ENCODE measurements at places on chromosomes 3 and 15.

DNA sequence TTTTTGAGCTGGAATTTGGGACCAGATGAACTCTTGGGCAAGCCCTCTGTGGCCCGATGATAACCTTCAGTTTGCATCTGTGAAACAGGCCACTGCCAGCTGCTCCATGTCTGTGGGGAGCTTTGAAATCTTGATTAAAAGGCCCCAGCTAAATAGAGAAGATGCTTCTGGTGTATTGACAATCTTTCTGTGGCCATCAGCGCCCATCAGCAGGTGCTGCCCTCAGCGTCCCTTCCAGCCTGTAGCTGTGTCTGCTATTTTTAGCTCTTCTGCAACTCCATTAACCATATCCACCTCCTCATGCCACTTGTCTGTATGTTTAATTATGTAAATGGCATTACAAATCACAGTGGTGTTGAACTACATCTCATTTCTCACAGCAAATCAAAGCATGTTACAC is 54.0 kb downstream of the CHCHD6 start:
- DNase-seq = no peak

GRCh38 chr15:86570738-86571137 is 491.1 kb downstream of the AGBL1 start:
- no peak for DNase-seq

GRCh38 chr3:178712247-178712646 is 176.0 kb downstream of the KCNMB2 start:
- DNase-seq = no peak

DNA sequence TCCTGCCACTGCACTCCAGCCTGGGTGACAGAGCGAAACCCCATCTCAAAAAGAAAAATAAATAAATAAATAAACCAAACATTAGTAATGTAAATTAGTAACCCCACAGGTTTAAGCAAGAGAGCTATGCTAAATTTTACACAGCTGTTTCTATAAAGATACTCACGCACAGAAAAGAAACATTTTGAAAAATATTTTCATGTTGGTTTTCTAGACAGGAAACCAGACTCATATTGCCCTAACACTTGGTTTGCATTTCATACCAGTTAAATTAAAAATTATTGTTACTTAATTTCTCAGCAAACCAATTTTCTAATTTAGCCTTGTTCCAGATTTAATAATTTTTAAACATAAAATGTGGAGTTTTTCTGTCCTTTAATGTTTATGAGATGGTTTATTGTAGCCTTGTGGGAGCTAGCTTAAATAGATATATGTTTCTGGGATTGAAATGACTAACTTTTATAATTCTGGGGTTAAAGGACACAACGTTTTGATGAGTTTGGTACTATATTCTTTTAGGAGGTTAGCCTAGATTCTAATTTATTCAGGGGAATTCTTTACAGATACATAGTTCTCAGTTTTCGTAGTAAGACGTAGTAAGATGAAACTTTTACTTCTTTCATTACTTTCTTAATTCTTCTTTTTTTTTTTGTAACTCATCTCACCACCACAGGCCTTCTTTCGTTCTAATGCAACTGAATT is 42.6 kb upstream of the SLC4A7 start:
- DNase-seq = no peak

DNA sequence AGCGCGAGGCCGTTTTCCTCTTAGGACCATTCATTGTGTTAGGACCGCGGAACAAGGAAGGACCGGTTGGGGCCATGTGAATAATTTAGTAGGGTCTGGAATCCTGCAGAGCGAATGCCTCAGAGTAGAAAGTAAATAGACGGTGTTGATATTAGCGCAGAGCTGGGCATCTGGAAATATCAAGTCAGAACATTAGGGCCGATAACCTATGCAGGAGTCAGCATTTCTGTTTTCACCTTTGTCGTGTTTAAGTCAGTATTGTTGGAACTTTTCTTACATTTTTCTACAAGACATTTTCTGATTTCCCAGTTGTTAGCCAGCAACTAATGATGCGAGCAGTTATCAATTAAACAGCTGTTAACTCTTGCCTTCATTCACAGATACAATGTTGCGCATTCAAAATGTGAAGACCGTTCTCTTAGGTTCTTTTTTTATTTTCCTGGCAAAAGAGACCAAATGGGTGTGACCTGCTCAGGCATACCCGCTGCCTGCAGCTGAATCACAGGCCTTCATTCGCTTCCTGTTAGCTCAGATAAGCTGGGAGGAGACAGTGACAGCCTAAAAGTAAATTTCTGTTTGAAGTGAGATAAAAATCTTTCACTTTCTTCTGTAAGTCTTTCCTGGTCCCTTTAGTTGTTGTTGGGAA is 966 bp upstream of the PKM start:
- peak; percentile 82 for DNase-seq

GRCh38 chr3:56612146-56612545 is 55.2 kb downstream of the CCDC66 start:
- DNase-seq = no peak

DNA sequence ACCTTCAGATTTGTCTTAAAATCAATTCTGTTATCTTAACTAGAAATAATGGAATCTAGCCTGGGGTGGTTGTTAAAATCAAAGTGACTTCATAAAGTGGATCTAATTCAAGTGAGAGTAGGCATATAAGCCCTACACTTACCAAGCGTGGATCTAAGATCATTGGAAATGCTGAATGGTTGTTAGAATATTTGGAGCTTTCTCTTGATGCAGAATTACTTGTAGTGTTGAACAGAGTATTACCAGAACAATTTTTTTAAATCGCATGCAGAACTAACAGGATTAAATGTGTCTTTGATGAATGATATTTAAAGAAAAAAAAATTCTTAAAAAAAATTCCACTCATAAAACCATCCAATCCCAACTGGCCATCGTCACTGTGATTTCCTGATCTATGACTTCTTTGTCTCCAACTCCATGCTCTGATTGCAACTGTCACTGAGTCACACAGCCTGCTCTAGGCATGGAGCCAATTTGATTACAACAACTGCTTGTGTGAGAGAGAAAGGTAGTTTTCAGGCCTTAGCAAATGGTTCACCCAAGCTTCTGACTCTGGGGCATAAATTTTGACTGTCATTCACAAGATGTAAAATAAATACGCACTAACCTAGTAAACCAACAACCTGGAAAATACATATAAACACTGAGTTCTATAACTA is 25.9 kb upstream of the SPRED1 start:
- peak; percentile 81 for DNase-seq

GRCh38 chr3:6989608-6990291 is 128.8 kb downstream of the GRM7 start:
- no peak for DNase-seq

GRCh38 chr3:153159771-153160397 is 2.1 kb upstream of the RAP2B start:
- DNase-seq = no peak

DNA sequence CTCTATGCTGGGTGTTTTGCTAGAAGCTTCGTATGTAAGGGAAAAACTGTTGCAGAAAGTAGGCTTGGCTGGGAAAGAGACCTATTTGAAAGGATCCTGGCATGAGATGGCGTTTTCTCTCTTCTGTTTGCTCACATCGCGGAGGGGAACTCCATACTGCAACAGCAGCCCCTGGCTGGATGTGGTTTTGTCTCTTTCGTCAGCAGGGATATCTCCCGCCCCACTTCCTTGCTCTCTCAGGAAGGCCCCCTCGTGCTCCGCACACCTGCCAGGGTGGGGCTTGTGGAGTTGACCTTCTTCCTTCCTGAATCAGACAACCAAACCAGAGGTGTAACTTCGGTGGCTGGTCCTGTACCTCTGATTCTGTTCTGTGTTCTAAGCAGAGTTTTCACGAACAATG is 26.4 kb upstream of the MYZAP start:
- no peak for DNase-seq

- DNase-seq = no peak
Measured at GRCh38 chr15:76793162-76793561, 112.0 kb downstream of the SCAPER start.

- DNase-seq = no peak
Measured at GRCh38 chr3:26422415-26422814, 200.2 kb upstream of the LRRC3B start.

GRCh38 chr15:100187677-100188076 is 154.1 kb downstream of the ADAMTS17 start:
- no peak for DNase-seq

GRCh38 chr3:9820946-9821345 is 10.9 kb downstream of the TTLL3 start:
- peak; percentile 21 for DNase-seq

- no peak for DNase-seq
Measured at GRCh38 chr3:191420771-191421170, 40.2 kb upstream of the PYDC2 start.

DNA sequence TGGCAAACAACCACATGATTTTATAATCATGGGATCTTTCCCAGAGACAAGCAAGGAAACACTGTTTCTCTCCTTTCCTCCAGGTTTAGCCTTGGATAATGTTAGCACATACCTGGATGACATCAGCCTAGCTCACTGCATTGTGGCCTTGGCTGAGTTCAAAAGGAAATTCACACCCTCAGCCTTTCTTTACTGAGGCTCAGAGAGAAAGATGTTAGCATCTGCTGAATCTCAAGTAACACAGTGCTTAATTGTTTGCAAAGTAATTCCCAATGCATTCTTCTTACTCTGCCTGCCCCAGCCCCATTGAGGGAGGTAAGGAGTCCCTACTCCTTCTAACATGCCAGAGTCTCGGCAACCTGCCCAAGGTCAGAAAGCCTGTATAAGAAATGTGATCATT is 432.2 kb upstream of the LMCD1 start:
- DNase-seq = no peak

- DNase-seq = no peak
Measured at GRCh38 chr3:147640781-147641180, 231.6 kb downstream of the ZIC1 start.

DNA sequence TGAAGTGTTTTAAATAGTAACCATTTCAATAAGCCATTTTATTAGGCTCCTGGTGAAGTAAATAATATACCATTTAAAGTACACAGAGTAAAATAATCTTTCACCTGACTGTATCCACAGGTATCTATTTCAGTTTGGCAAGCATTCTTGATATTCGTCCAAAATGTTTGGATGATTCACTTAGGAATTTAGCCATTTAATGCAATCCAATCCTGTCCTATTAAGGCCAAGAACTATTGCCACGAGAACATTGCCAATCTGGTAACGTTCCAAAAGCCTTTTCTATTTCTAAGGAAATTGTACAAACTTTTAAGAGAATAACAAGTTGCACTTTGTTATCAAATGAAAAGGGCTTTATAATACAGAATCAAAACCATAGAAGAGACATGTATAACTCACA is 209.8 kb upstream of the THRB start:
- DNase-seq = peak; percentile 64

DNA sequence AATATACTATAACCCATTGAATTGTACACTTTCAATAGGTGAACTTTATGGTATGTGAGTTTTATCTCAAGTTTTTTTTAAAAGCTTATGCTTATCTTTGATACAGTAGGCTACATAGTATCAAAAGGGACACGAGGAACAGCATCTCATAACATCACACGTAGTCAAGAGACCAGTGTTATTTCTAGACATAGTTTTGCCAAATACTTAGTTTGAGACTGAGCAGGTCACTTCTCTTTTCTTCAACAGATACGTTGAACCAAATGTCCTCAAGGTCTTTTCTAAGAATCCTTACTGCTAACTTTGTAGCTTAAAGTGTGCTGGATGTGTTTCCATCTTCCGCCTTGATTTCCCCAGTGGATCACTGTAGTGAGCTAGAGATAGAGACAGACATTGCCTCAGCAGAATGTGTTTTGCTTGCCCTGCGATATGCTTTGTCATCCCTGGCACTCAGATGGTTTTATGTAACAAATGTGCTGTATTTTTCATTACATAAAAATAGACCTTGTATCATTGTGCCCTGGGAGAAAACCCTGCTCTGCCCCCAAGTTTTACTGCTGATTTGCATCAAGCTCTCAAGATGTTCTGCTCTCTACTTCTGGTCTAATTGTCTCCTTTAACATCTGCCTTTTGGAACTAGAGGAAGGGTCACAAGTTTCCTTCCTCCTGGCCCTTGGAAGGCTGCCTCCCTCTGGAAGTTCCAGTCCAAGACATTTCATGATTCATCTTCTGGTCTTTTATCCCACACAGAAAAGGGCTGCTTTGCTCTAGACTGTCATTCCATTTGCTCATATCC is 426.4 kb upstream of the RGMA start:
- DNase-seq = peak; percentile 44

DNA sequence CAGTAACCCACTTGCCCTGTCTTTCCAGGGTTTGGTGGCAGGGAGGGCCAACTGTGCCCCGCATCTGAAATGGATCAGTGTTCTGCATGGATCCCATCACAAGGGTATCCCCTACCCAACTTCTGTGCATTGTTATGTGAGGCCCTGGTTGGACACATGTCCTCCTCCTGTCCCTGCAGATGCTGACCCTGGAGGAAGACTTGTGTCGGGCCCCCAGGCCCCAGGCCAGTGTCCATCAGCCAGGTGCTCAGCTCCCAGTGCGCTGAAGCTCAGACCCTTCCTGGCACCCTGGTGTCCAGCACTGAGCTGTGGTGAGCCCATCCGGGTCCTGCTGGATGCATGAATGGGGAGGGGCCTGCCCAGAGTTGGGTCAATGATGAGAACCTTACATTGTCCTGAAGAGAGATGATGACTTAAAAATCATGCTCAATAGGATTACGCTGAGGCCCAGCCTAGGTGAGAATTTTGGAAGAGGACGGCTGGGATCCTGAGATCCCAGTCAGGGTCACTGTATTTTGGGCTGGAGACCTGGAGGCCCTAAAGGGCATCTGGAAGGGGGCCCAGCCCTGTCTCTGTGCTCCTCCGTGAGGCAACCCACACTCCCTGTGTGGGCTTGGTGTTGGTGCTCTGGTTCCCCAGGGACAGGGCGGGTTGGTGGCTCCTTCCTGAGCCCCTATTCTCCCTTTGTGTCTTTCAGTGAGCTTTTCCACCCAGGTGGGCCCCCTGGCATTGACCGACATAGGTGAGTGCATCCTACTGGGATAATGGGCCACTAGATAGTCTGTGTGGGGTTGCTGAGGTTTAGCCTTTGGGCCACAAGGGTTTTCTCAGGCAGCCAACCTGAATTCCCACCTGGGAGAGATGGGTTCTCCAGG is 199.1 kb downstream of the UBE3A start:
- no peak for DNase-seq

DNA sequence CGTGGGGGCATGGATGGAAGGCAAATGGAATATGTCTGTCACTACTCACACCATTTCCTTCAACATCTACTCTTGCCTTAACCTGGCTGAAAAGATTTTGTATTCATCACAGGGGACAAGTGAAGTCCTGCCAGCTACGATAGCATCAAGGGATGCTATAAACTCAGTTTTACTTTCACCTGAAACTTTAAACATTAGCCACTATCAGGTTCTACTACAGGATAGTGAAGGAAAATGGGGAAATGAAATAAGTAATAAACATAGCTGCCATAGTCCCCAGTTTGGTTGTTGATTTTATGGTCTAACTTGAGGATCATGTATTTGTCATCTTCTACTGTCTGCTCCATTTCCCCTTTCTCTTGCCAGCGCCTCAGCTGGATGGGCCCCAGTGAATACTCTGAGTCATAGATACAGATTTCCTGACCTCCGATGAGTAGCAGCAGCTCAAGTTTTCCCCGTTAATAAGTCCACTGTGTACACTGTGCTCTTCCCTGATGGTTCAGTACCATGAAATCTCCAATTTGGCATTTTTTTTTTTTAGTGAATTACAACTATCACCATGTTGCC is 338.2 kb upstream of the SLCO3A1 start:
- peak; percentile 82 for DNase-seq
